ENCODE measurements at places on chromosomes 4 and X.

- no peak overlapping the region for H3K4me3 ChIP-seq
- H3K27ac ChIP-seq, result no peak overlapping the region
- no peaks in the 10 kb centered on the region for H3K36me3 ChIP-seq
- DNase-seq, result no peak
- H3K27me3 ChIP-seq, result no peaks in the 10 kb centered on the region
Observed at GRCh38 chrX:27976284-27976683, 5.0 kb downstream of the DCAF8L1 start.

DNA sequence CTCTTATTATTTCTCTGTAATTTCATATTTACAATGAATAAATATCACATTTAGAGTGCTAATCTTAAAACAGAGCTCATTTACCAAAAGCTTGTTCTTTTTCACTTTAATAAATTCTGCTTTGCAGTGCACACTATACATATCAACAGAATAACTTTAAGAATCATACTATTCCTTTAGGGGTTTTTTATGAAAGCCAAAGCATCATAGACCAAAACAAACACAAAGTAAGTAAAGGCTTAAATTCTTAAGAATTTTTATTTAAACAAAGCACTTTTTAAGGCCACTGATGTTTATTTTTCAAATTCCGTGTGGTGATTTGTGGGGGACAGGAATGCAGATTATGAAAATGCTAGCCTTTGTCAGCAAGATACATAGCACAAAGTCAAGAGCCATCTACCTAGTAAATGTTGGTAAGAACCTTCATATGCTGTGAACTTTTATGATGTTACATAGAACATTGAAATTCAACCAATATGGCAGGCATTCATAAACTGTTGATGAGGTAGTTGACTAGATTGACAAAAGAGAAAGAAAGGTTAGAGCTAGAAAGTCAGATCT, 17.8 kb downstream of the TIGD2 start:
- H3K27me3 ChIP-seq, result peaks cover 11% of the 10 kb centered on the region

GRCh38 chr4:8344377-8344776, 74.8 kb downstream of the HTRA3 start:
- H3K4me1 ChIP-seq, result no peaks in the 10 kb centered on the region
- no peak overlapping the region for H3K27ac ChIP-seq
- no peaks in the 10 kb centered on the region for H3K36me3 ChIP-seq
- DNase-seq, result no peak
- H3K4me3 ChIP-seq, result no peak overlapping the region
- no peaks in the 10 kb centered on the region for H3K27me3 ChIP-seq

- no peak overlapping the region for H3K27ac ChIP-seq
- no peaks in the 10 kb centered on the region for H3K4me1 ChIP-seq
- no peaks in the 10 kb centered on the region for H3K27me3 ChIP-seq
- H3K4me3 ChIP-seq, result no peak overlapping the region
- H3K36me3 ChIP-seq, result no peaks in the 10 kb centered on the region
- DNase-seq, result no peak
Observed at GRCh38 chrX:30296408-30297254, 12.6 kb downstream of the NR0B1 start.

DNA sequence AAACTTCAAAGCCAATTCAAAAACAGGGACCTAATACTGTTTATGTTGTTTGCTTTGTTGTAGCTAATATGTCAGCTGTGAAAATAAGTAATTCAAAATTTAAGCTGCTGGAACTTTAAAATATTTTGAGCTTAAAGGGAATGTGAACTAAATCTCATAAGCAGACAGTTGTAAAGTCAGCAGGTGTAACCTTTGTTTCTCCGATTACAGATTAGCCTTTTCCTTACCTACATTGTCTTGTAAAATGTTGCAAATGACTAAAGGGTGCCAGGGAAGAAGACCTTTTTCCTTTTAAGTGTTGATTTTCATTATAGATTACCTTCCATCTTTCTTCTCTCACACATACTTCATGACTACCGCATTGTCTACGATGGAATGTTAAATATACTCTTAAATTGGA, 405.1 kb downstream of the KCNIP4 start:
- no peaks in the 10 kb centered on the region for H3K27me3 ChIP-seq
- H3K4me3 ChIP-seq, result no peak overlapping the region
- no peak for DNase-seq
- no peak overlapping the region for H3K27ac ChIP-seq

DNA sequence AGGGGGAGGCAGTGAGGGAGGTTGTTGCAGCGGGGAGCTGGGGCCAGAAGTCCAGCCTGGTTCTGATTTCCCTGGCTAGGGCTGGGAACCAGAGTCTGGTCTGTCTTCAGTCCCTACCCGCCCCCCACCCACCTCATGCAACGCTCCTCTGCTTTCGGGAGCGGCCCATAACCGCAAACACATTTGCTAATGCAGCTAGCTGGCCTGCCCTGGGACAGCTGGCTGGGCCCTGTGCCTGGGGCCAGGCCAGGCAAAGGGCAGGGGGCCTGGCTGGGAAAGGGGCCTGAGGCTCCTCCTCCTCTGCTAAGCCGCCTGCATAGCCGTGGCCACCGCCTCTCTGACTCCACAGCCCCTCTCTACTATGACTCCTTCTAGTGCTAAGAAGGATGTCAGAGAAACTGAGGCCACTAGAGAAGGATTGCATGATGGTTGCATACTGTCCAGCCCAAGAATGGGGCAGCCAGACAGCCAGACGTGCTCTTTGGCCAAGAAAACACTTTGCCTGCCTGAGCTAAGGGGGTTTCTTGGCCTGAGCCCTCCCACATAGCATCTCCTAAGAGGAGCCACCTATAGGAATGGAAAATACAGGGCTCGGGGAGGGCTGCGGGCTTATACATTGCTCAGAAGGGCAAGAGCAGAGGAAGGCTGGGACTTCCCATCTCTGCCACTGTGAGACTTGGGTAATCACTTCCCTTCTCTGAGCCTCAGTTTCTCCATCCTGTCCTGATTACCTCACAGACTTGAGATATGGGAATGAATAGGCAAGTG, 76.9 kb downstream of the PJA1 start:
- DNase-seq, result no peak
- no peaks in the 10 kb centered on the region for H3K27me3 ChIP-seq
- no peaks in the 10 kb centered on the region for H3K4me1 ChIP-seq
- no peaks in the 10 kb centered on the region for H3K36me3 ChIP-seq
- no peak overlapping the region for H3K4me3 ChIP-seq

GRCh38 chr4:12411072-12411471, 982.4 kb upstream of the HS3ST1 start:
- H3K27me3 ChIP-seq, result no peaks in the 10 kb centered on the region
- no peak overlapping the region for H3K4me3 ChIP-seq
- no peak overlapping the region for H3K27ac ChIP-seq
- DNase-seq, result no peak
- H3K4me1 ChIP-seq, result no peaks in the 10 kb centered on the region
- no peaks in the 10 kb centered on the region for H3K36me3 ChIP-seq

- H3K4me3 ChIP-seq, result no peak overlapping the region
- no peak overlapping the region for H3K27ac ChIP-seq
- peaks cover 7% of the 10 kb centered on the region for H3K4me1 ChIP-seq
- no peak for DNase-seq
- no peaks in the 10 kb centered on the region for H3K27me3 ChIP-seq
Observed at GRCh38 chr4:54005475-54005874, 58.9 kb downstream of the CHIC2 start.

DNA sequence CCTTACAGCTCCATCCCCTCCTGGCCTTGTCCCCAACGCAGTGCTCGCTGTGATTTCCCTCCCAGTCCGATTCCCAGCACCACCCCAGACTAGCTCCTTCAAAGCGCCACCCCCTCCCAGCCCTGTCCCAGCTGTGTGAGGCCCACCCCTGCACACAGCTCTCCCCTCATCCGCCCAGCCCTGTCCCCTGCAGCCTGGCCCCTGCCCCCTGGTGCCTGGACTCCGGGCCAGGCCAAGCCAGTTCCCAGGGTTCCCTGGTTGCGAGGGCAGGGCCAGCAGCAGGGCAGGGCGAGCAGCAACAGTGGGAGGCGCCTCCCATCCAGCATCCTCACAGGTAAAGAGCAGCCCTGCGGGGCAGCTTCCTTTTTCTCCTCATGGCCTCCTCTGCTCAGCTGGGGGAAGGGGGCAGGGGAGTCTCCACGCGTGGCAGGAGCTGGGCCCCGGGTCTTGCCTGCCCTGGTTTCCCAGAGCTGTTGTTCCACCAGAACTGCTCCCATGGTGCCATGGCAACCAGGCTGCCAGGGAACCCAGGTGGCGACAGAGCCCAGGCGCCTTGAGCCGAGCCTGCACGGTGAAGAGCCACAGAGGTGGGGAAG, 24.8 kb downstream of the IQSEC2 start:
- peaks cover 7% of the 10 kb centered on the region for H3K27me3 ChIP-seq
- no peaks in the 10 kb centered on the region for H3K36me3 ChIP-seq
- H3K27ac ChIP-seq, result no peak overlapping the region
- peaks cover 3% of the 10 kb centered on the region for H3K4me1 ChIP-seq
- no peak overlapping the region for H3K4me3 ChIP-seq

DNA sequence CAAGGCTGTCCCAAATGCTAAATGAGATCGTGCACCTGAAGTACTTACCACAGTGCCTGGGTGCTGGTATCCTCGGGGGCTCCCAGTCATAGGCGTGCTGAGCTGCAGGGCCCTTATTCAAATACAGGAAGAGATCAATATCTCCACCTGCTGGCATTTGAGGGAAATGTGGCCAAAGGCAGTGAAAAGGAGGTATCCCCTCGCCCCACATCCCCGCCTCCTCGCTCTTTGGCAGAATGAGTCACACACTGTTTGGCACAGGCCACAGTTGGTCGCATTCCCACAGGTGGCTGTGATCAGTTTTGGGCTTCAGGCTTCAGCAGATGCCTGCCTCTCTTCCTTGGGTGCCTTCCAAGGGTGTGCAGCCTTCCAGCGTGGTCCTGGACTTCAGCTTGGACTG, 28.4 kb downstream of the ZNF185 start:
- H3K36me3 ChIP-seq, result no peaks in the 10 kb centered on the region
- no peaks in the 10 kb centered on the region for H3K27me3 ChIP-seq
- no peak overlapping the region for H3K4me3 ChIP-seq
- peak; percentile 13 for DNase-seq

DNA sequence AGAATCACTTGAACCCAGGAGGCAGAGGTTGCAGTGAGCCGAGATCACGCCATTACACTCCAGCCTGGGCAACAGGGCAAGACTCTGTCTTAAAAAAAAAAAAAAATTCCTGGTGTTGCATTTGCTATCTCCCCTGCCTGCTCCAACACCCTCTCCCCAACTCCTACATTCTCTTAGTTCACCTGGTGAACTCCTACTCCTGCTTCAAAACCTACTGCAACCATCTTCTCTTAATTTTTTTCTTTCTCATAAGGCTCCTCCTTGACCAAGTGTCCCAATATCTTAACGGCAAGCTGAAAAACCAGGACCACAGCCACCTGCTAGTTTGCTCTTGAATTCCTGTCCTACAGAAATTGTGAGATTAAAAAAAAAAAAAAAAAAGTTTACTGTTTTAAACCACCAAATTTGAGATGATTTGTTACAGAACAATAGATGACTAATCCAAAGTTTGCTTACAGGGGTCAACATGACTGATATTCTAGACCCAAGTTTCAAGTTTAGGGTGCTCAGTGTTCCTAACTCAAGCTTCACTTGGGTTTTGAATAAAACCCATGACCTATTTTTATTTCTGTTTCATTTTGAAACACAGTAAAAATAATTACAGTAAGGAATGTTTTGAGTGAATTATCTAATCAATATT, 13.1 kb upstream of the ANXA5 start:
- H3K27me3 ChIP-seq, result peaks cover 36% of the 10 kb centered on the region
- no peak overlapping the region for H3K27ac ChIP-seq
- no peaks in the 10 kb centered on the region for H3K36me3 ChIP-seq
- H3K4me1 ChIP-seq, result peaks cover 51% of the 10 kb centered on the region

GRCh38 chr4:39067451-39067850, 5.4 kb downstream of the KLHL5 start:
- no peaks in the 10 kb centered on the region for H3K27me3 ChIP-seq
- H3K27ac ChIP-seq, result no peak overlapping the region
- H3K4me3 ChIP-seq, result no peak overlapping the region
- H3K4me1 ChIP-seq, result peaks cover 23% of the 10 kb centered on the region

DNA sequence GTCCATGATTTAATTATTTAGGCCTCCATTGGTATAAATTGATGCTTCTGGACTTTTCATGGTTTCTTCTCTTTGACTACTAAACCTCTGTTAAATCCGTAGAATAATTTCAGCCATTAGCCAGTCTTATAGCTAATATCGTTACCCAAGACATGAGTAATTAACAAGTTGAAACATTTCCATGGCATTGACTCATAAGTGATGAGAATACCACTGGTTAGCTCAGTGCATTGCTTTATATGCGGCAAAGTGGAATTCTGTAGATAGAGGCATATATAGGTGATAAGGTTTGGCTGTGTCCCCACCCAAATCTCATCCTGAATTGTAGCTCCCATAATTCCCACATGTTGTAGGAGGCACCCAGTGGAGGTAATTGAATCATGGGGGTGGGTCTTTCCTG, 80.6 kb downstream of the VCX2 start:
- no peaks in the 10 kb centered on the region for H3K36me3 ChIP-seq
- H3K27ac ChIP-seq, result no peak overlapping the region
- H3K27me3 ChIP-seq, result no peaks in the 10 kb centered on the region
- H3K4me1 ChIP-seq, result no peaks in the 10 kb centered on the region
- no peak overlapping the region for H3K4me3 ChIP-seq

DNA sequence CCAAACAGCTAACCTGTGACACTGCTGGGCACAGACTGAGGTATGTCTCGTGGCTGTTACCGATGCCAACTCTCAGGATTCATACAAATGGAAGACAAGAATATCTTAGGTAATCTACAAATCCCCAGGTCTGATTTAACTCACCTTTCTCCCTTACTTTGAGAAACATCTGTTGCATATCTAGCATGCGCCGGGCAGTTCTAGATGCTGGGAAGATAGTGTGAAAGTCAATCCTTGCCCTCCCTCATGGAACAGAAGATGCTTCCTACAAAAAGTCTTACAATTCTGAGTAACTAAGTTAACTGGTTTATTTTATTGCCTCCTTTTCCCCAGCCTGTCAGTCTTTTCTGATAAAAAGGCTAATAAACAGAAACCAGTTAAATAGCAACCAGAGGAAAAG, 212.2 kb upstream of the FAT1 start:
- H3K27ac ChIP-seq, result no peak overlapping the region
- DNase-seq, result no peak
- H3K4me3 ChIP-seq, result no peak overlapping the region
- H3K4me1 ChIP-seq, result no peaks in the 10 kb centered on the region

- no peak overlapping the region for H3K4me3 ChIP-seq
- no peaks in the 10 kb centered on the region for H3K4me1 ChIP-seq
- no peak overlapping the region for H3K27ac ChIP-seq
- no peaks in the 10 kb centered on the region for H3K27me3 ChIP-seq
Observed at GRCh38 chr4:189858435-189858834, 82.2 kb upstream of the FRG1 start.

- H3K27ac ChIP-seq, result no peak overlapping the region
- H3K36me3 ChIP-seq, result no peaks in the 10 kb centered on the region
- DNase-seq, result no peak
- no peak overlapping the region for H3K4me3 ChIP-seq
- H3K27me3 ChIP-seq, result peaks cover 25% of the 10 kb centered on the region
- no peaks in the 10 kb centered on the region for H3K4me1 ChIP-seq
Observed at GRCh38 chr4:107853444-107854355, 29.0 kb downstream of the SGMS2 start.

DNA sequence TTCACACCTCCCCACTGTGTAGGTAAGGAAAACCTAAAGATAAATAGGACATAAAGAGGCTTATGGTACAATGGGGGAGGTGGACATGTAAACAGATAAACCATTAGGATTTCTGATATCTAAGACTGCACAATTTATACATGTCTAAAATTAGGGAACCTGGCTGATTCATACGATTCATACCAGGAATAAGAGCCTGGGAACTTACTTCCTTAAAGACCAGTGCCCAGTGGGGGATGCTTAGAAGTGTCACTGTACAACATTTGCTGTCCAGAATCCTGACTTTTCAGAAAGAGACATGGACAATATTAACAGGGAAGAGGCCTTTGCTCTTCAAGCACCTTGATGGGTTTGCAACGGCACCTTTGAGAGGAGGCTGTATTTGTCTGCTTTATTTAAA, 116.8 kb upstream of the KIT start:
- H3K27me3 ChIP-seq, result peaks cover 7% of the 10 kb centered on the region
- no peak overlapping the region for H3K4me3 ChIP-seq
- H3K4me1 ChIP-seq, result peaks cover 7% of the 10 kb centered on the region
- no peak overlapping the region for H3K27ac ChIP-seq
